ENCODE measurements at places on chromosomes 4 and X.

DNA sequence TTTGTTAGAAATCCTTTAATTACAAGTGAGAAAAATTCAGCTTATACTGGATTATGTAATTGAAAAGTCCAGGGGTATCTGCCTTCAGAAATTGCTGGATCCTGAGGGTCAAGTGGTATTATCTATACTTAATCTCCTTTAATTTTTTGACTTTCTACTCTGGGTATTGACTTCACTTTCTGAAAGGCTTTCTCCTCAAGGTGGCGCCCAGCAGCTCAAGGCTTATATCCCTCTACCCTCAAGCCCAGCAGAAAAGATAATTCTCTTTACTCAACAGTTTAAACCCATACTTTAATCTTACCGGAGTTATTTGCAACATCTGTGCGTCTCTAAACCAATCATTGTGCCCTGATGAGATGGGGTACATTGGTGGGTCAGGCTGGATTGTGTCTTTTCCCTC, 129.5 kb downstream of the LARP7 start:
- peak; percentile 19 for DNase-seq

DNA sequence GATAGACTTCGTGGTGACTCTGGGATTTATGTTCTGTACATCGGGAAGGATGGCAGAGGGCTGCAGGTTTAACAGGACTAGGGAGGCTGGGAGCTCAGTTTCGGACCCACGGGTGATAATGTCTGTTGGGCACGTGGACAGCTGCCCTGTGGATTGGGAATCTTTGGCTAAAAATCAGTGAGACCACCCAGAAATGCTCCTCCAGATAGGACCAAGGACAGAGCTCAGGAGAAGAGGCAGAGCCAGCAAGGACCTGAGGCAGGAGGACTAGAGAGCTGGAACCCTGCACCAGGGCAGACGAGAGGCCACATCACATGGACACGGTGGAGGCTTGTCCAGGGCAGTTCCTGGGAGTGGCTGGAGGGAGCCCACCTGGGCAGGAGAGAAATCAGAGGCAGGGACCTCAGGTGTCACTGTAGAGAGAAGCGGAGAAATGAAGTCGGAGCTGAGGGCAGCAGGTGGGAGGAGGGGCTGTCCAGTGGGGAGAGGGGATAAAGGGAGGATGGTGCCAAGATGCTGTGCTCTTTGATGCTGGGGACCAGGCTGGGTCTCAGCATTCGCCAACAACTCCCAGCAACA, 79.2 kb downstream of the CPZ start:
- no peak for DNase-seq

DNA sequence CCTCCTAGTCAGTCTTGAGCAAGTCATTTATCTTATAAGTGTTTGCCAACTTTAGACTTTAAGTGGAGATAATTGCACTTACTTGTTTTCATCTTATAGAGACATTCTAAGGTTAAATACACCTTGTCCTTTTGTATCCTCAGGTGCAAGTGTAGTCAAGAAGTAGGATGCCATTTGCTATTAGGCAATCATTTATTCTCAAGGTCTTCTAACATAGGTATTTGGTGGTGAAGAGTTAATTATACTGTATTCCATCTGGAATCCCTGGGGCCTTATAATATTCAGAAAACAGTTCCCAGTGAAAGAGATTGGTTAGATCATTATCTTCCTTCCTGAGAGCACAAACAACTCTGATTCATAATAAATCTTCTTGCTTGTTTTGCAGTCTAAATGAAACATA, 23.7 kb downstream of the SULT1E1 start:
- no peak for DNase-seq

DNA sequence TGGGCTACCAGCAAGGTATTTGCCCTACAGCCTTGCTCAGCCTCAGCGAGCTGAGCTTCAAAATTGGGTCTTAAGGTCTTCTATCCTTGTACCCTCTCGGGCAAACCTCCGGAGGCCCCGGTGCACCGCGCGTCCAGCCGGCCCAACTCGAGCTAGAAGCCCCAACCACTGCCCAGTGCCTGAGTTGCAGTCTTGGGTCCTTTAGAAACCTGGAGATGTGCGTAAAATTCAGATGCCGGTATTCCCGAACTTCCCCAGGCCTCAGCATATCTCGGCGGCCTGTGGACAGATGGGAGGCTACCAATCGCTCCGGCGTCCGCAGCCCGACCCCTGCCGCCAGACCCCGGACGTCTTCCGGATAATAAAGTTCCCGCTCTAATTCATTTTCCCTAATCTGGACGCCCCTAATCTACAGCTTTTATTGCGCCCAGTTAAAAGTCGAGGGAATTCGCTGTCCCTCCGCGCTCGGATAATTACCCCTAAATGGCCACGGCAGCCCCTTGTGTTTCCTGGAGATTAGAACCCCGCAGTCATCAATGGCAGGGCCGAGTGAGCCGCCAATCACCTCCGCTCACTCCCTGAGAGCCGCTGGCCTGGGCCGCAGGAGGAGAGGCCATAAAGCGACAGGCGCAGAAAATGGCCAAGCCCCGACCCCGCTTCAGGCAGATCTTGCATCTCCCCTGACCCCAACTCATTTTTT, 1.5 kb upstream of the MSX1 start:
- DNase-seq = no peak

- no peak for DNase-seq
Observed at GRCh38 chr4:148044912-148045352, 313.0 kb downstream of the ARHGAP10 start.

DNA sequence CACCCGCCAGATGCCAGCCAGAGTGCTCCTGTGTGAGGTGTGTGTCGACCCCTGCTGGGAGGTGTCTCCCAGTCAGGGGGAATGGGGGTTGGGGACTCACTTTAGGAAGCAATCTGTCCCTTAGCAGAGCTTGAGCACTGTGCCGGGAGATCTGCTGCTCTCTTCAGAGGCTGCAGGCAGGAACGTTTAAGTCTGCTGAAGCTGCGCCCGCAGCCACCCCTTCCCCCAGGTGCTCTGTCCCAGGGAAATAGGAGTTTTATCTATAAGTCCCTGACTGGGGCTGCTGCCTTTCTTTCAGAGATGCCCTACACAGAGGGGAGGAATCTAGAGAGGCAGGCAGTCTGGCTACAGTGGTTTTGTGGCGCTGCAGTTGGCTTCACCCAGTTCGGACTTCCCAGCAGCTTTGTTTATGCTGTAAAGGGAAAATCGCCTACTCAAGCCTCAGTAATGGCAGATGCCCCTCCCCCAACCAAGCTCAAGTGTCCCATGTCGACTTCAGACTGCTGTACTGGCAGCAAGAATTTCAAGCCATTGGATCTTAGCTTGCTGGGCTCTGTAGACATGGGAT, 80.8 kb downstream of the CCSER1 start:
- DNase-seq = no peak

DNA sequence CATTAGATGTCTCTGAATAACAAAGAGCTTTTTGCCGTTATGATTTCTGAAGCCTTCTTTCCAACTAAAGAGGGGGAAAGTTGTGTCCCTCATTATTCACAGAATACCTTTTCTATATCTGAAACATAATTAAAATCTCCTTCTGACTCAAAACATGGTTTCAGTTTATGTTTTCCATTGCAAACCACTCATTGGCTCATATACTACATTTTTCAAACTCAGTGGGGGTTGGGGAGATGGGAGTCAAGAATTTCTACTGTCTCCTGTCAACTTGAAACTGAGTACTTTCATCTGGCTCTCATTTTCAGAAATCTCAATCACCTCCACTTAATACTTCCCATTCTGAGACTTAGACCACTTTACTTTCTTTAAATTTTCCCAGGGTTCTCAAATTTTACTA, 1839.5 kb upstream of the PCDH10 start:
- no peak for DNase-seq

- DNase-seq = no peak
Observed at GRCh38 chr4:112189754-112190153, 41.8 kb upstream of the AP1AR start.

DNA sequence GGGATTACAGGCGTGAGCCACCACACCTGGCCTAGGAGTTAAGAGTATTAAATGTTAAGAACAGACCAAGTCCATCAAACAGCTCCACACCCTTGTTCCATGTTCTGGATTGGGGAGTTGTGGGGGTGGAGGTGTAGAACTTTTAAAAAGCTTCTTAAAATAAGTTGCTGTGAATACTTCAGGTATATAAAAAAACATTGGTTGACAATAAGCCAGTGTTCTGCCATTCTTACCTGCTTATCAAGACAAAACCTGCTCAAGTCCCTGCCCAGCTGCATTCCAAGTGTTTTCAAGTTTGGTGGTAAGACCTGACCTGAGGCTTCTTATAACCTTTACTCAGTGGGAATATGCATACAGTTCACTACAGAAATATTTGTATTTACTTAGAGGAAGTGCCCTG, 6.4 kb downstream of the RBM3 start:
- no peak for DNase-seq

GRCh38 chr4:104025251-104025650, 305.5 kb upstream of the TACR3 start:
- no peak for DNase-seq

GRCh38 chr4:1856943-1857699, 1.2 kb upstream of the LETM1 start:
- DNase-seq = peak; percentile 20

- DNase-seq = no peak
Observed at GRCh38 chrX:124282580-124282979, 49.9 kb upstream of the TEX13D start.

- no peak for DNase-seq
Observed at GRCh38 chr4:56388306-56388705, 1.0 kb upstream of the AASDH start.

- no peak for DNase-seq
Observed at GRCh38 chr4:38378478-38378877, 285.5 kb upstream of the KLF3 start.

- no peak for DNase-seq
Observed at GRCh38 chr4:41622787-41623186, 84.8 kb downstream of the LIMCH1 start.

- DNase-seq = no peak
Observed at GRCh38 chrX:118345045-118345463, 852 bp upstream of the WDR44 start.

DNA sequence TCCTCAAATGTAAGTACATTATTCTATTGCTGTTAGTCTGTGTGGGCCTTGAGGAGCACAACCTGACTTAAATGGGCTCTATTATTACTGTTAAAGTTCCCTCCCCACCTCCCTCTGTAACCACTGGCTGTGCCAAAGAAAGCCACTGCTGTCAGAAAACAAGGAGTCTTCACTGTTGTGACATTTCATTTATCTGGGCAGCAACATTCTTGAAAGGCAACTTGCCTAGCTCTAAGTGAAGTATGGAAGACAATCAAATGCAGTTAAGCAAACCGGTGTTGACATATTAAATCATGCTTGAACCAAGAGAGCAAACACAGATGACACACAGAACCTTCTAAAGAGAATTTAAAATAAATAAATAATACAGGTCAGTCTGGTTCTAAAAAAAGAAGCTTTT, 81.0 kb downstream of the EPHA5 start:
- no peak for DNase-seq

DNA sequence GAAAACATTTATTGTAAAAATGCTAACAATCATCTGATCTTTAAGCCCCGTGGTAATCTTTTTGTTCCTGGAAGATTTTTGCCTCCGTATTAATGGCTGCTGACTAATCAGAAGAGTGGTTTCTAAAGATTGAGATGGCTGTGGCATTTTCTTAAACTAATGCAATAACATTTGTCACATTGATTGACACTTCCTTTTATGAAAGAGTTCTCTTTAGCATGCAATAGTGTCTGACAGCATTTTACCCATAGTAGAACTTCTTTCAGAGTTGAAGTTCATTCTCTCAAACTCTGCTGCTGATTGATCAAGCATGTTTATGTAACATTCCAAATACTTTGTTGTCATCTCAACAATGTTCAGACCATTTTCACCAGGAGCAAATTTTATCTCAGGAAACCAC, 26.8 kb upstream of the UGT2B4 start:
- DNase-seq = no peak

- DNase-seq = no peak
Observed at GRCh38 chrX:32451954-32452695, 759.2 kb downstream of the DMD start.

- peak; percentile 39 for DNase-seq
Observed at GRCh38 chrX:154019061-154019621, 561 bp downstream of the IRAK1 start.

GRCh38 chr4:13483136-13483767, 888 bp downstream of the RAB28 start:
- DNase-seq = no peak

DNA sequence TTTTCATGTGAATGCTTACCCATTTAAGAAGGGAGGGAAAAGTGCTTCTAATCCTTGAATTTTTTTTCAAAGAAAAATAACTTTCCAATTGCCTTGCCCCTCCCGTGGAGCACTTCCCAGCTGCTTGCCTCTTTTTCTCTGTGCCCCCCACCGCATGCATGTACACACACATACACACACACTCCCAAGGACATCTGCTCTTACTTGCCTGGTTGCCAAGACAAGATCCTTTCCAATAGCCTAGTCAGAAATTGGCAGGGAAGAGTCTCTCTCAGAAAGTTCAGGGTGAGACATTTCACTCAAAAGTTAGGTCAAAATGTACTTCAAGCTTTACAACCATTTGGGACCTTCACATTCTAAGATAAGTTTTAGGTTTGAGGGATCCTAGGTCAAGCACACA, 10.9 kb downstream of the HHIP start:
- no peak for DNase-seq

DNA sequence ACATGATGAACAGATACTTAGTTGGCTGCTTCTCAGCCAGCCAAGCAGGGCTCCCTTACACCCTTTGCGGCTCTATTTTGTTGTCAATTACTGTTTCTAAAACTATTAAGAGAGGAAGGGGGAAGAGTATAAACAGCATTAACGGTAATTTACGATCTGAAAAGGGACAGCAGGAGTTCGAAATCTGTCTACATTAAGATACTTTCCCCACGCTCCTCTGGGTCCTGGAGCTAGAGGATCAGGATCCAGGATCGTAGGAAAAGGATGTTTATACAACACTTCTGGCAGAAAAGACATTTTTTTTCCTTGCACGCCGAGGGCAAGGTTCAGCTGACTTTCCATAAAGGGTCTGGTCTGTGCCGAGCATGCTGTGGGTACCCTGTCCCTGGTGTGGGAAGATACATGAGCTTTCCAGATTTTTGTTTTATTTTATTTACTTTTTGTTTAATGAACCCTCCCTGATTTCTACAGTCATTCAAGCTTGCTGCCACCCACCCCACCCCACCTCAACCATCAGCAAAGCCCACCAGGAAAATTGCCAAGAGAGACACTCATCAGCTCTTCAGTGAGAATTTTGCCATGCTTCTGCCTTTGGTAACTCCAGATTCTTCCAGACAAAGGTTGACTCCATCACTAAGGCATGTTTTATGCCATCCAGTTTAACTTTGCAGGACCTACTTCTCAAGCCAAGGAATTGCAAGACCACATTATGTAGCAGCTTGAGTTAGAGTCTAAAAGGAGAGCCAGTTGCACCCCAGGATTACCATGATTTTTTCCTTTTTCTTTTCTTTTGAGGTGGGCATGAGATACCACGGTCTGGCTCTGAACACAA, 188.1 kb downstream of the QDPR start:
- no peak for DNase-seq

DNA sequence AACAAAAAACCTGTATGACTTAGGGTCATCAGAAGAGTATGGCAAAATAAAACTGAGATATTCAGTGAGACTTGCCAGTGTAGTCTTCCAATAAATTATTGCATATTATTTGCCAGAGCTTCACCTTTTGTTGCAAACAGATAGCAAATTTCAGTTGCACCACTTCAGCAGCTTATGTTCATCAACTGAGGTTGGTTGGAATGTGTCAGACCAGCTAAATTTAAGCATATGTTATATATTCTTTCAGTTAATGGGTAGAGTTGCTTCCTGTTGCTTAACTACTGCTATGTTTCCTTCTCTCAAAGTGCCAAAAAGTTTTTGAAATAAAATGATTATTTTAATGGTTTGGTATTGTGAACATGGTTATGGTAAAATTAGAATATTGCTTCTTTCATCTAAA, 61.5 kb downstream of the GALNT7 start:
- no peak for DNase-seq

GRCh38 chrX:8548446-8548845, 83.8 kb downstream of the VCX3B start:
- no peak for DNase-seq
